ENCODE measurements at places on chromosomes 6 and 20. TPM values are rescaled to one million over a fixed set of nuclear protein-coding genes. Genes with fewer than 3 reads are reported as not detected.
A peak's percentile ranks its signal among the peaks of the same experiment; 100 is the strongest.

- no peak for DNase-seq
Measured at GRCh38 chr6:112841553-112842329, 494.6 kb downstream of the RFPL4B start.

DNA sequence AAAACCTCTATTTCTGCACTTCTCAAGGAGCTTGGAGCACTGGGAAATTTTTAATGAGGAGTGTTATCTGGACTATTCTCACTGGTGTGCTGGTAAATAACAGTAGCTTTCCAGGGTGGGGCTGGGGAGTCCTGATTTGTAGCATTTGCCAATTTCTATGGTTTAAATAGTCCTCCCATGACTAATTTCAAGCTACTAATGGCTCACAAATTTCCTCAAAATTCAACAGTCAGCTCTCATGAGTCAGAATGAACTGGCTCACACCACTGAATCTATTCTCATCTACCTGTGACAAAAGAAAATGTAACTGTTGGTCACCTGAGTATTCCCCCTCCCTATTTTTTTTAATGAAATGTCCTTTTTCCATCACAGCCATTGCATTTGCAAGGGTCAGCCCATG lies 449.6 kb downstream of the KIF16B start:
- no peak for DNase-seq

GRCh38 chr20:31716818-31717477 lies 5.7 kb downstream of the BCL2L1 start:
- DNase-seq, result no peak

GRCh38 chr6:29593199-29593855 lies 8.4 kb downstream of the OR2H2 start:
- DNase-seq, result no peak

- DNase-seq, result no peak
Measured at GRCh38 chr6:165321555-165322145, 12.2 kb upstream of the C6orf118 start.

DNA sequence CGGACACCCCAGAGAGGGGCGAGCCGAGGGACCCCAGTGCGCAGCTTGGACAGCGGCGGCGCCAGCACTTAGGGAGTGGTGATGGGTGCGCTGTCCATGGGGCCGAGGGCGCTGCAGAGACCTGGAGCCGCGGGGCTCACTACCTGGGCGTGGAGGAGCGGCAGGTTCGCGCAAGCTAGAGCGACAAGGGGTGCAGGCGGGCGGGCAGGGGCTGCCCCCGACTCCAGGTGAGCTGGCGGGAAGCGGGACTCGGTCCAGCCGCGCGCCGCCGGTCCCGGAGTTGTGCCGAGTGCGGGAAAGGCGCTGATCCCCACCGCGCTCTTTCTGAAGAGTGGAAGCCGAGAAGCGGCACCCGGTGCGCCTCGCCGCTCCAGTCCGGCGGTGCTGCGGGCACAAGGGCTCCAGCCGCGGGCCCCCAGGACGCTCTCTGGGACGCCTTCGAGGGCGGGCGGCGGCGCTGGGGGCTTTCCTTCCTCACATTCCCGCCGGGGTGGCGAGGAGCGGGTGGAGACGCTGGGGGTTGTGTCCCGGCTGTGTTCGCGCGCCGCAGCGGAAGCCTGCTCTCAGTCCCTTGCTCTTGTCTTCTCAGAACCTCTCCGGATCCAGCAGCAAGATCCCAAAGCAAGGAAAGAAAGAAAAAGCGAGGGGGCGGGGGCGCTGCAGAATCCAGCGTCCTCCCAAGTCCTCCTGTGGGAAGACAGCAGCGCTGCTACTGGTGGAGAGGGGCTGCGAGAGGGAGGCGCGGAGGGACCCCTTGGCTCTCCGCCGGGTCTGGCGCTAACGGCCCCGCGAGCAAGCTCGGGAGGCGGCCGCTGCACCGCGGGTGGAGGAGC lies at the start of gene B3GAT2:
Gene B3GAT2 (minus strand): TSS at position 610 of the 833 bp plus-strand sequence. CDS start 631 bp downstream, outside the sequence.
- peak; percentile 20 for DNase-seq

DNA sequence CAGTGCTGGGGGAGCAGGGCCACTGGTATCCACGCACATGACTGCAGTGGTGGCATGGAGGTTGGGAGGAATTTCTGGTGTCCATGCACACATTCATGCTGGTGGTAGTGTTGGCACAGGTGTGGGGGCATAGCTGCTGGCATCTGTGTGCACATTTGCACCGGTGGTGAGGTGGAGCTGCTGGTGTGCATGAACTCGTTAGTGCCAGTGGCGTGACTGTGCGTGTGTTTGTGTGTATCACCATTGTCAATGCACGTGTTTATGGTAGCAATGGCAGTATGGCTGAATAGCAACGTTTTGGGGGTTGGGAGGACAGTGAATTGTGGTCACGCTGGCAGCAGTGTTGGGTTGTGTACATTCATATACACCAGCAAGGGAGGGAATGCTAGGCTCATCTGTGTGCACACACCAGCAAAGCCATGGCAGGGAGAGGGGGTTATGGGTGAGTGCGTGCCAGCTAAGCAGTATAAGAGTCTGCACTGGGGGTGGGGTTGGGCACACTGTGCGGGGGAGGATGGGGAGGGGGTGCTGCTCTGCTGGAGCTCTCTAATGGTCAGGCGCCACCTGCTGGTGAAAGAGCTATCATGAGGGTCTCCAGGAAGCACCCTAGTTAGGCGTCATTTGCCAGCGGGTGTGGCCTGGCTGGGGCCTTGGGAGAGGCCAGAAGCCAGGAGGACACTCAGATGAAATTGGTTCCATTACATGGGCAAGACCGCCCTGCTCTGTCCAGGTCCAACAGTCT lies 626.1 kb upstream of the ID4 start:
- DNase-seq, result peak; percentile 37

GRCh38 chr6:108748959-108749358 lies 99.3 kb upstream of the ARMC2 start:
- no peak for DNase-seq

GRCh38 chr6:64288351-64288750 lies 652.7 kb downstream of the PHF3 start:
- no peak for DNase-seq

DNA sequence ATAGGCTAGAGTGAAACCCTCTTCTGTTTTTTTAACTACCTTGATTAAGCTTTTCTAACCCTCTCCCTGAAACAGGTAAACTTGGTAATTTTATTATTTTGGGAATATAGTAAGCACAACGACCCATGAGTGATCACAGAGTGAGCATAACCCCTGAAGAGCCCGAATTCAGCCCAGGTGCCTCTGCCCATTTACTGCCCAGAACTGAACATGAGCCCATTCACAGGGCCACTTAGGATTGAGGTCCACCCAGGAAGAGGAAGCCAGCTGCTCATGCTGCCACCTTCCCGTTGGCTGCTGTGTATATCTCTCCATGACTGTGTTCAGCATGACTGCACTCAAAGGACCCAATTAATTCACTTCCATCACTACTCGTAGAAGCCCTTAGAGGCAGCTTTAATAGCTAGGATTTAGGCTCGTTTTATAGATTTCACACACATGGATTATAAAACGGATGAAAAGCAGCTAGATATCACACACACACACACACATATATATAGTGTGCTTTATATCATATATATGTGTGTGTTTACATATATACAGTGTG lies 8.3 kb upstream of the PDE10A start:
- DNase-seq, result no peak

The OTOR gene
- not detected for total RNA-seq

The TP53INP2 gene
- total RNA-seq, result 117 TPM

The BPIFA1 gene
- not detected for total RNA-seq

The GTSF1L gene
- not detected for total RNA-seq

The SLC26A8 gene
- 0.06 TPM for total RNA-seq

The DEFB116 gene
- total RNA-seq, result not detected

The HLA-B gene
- 609 TPM for total RNA-seq

The ANKRD66 gene
- not detected for total RNA-seq

The ZNF76 gene
- 24.1 TPM for total RNA-seq

The XRN2 gene
- 37.1 TPM for total RNA-seq

The COL12A1 gene
- 33.6 TPM for total RNA-seq
